ENCODE measurements at places on chromosomes 11 and 22. TPM values are rescaled to one million over a fixed set of nuclear protein-coding genes. Genes with fewer than 3 reads are reported as not detected.

DNA sequence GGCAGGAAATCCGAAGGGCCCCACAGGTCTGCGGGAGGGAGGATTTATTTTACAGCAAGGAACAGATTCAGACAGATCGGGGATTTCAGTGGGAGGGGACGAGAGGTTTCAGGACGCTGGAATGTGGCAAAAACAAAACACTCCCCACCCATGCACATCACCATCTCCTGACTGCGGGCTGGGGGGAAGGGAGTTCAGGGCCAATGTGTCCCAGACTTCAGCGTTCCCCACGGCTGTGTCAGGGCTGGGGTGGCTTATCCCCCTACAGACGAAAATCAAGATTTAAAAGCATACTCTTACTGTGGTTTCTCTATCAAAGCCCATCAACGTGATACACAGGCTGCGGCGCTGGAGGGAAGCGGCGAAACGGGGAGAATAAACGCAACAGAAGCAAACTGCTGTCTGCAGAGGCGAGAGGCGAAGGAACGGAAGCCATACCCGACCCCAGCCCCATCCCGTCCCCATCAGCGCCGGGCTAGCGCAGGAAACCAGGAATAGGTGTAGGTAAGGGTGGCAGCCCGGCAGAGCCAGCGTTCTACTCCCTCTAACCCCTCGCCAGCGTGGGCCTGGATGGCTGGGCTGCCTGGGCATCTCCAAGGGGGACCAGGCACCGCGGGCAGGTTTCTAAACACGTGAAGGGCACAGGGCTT lies 2.7 kb downstream of the TENM4 start:
- peak; percentile 26 for DNase-seq

Gene C11orf87
- polyA plus RNA-seq, result 0.21 TPM

DNA sequence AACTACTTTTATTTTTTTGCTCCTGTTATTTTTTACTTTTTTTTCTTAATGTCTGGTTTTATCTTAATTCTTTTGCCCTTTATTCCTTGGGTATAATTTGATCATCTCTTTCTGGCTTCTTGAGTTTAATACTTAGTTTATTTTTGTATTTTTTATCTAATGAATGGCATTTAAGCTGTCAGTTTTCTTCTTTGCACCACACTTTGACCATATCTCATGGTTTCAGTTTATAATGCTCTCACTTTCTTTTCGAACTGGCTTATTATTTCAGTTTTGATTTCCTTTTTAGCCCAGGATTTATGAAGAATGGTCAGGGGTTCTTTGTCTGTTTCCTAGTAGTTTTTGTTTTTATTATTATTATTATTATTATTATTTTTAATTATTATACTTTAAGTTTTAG lies 48.3 kb downstream of the QSER1 start:
- no peak for DNase-seq

DNA sequence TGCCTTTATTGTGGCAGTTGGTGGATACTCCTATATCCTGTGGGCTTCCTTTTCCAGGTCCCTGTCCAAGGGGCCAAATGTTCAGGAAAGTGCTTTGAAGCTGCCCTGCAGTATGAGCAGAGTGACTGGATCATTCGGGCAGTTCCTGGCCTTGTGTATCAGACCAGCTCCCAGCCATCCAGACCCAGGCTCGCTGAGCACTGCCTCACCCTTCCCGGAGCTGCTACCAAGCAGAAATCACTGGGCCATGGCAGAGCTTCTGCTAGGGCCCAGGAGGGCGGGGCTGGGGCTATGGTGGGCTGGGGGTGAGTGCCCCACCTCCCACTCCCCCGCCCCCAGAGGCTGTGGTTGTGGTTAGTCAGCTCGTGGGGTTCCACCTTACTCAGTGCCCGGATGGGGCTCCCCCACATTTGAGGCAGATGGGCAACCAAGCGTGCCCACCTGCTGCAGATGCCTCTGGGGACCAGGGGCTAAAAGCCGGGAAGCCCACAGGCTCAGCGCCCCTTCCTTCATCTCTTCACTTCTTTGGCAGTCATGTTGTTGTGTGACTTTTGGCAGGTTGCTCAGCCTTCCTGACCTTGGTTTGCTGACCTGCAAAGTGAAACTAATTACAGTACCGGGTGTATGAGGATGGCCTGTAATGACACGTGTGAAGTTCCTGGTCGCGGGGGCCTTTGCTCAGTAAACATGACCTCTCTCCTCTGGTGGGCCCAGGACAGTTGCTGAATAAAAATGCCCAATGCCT lies 2.1 kb upstream of the LRRC32 start:
- DNase-seq, result no peak

DNA sequence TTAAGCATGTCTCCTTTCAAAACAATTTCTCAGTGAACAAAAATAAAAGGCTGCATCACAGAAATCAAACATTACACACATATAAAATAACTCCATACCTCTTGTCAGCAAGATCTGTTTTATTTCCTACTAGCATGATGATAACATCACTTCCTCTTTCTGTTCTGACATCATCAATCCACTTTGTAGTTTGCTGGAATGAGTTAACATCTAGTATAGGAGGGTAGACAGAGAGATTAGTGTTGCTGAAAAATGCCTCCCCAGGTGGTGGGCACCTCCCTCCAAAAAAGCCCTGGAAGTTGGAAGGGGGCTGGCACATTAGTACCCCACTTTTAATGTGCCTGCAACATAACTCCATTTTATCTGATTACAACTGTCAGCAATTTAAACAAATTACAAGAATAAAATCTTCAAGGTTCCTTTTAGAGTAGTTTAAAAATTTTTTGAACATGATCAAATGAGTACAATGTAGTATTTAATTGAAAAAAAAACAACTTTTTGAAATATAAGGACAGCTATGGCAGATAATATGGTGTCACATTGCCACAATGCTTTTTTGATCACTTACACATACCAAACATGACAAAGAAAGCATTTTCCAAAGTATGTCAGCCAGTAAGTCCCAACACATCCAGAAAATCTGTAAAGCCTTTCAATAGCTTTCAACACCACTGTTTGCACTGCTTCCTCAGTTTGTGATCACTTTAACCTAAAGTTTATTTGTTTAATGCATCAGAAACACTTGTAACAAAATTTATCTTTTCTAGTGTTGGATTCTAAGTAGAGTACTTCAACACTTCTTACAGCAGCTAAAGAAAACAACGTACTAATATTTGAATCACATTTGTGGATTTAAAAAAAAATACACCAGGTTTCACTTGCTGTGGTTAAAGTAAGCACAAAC lies 44.5 kb downstream of the RAB6A start:
- no peak for DNase-seq

Gene OR51E2
- 0.76 TPM for polyA plus RNA-seq

Gene METTL15
- 10.8 TPM for polyA plus RNA-seq

Measured in hindlimb muscle (tissue), 1 donor.